ENCODE measurements at places on chromosomes 1 and 21.
A peak's percentile ranks its signal among the peaks of the same experiment; 100 is the strongest.

GRCh38 chr1:201383647-201384405 is 6.3 kb upstream of the TNNT2 start:
- no peak for DNase-seq

GRCh38 chr1:87821335-87821697 is 492.6 kb downstream of the LMO4 start:
- DNase-seq, result no peak

GRCh38 chr1:205211169-205211838 is at the start of gene DSTYK:
Gene DSTYK (minus strand): TSS chr1:205211702. CDS start chr1:205211535, 167 bp downstream.
- peak; percentile 84 for DNase-seq

DNA sequence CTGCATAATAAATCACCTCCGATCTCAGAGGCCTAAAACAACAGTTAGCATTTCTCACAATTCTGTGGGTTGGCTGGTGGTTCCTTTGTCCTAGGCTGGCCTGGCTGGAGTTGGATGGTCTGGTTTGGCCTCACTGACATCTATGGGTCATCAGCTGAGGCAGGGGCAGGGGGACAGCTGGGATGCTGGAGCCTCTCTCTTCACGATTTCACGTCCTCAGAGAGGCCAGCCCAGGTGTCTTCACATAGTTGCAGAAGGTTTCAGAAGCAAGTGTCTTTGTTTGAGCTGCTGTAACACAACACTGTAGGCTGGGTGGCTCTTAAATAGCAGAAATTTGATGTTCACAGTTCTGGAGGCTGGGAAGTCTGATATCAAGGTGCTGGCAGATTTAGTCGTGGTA is 155.5 kb upstream of the CACNA1E start:
- DNase-seq, result no peak

Data from GM19239 (cell line).